Frontal cortex (tissue), 4 donors: ENCODE measurements at places on chromosomes 5 and 9.

DNA sequence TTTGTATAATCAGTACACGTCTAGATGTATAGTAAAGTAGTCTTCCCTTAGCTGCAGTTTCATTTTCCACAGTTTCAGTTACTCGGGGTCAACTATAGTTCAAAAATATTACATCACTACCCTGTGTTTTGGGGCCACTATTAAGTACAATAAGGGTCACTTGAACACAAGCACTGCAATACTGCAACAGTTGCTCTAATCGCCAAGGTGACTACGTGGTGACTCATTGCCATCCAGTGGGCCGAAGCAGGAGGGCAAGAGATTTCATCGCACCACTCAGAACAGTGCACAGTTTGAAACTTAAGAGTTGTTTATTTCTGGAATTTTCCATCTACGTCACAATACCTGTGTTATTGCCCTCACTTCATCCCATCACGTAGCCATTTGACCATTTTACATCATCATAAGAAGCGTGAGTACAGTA, at the start of gene ARL14EPL:
TSS of gene ARL14EPL (plus strand) at position 379 of the 424 bp plus-strand sequence. CDS start 18,994 bp downstream, outside the sequence.
- no peak for DNase-seq

- no peak for DNase-seq
These were observed 46.7 kb upstream of the CDKN2AIPNL start for GRCh38 chr5:134458234-134459009.

GRCh38 chr9:131735238-131736128, 4.4 kb downstream of the RAPGEF1 start:
- no peak for DNase-seq

GRCh38 chr5:24906689-24907088, 261.9 kb upstream of the CDH10 start:
- DNase-seq, result no peak

DNA sequence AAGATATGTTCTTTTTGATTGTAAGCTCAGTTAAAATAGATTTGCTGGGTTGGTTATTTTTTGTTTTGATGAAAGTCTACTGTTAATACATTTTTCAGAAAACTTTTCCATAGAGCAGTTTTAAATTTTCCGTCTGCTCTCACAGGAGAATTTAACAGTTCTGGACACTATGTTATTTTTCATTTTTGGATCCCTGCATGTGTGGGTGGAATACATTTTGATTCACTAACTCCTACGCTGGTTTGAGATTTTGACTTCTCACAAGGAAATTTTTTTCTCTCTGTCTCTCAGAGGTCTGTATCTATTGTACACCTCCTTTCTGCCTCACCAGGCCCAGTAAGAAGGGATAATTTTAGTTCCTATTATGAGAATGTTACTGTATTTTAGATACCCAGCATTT, 502.4 kb downstream of the CDH10 start:
- DNase-seq, result no peak

DNA sequence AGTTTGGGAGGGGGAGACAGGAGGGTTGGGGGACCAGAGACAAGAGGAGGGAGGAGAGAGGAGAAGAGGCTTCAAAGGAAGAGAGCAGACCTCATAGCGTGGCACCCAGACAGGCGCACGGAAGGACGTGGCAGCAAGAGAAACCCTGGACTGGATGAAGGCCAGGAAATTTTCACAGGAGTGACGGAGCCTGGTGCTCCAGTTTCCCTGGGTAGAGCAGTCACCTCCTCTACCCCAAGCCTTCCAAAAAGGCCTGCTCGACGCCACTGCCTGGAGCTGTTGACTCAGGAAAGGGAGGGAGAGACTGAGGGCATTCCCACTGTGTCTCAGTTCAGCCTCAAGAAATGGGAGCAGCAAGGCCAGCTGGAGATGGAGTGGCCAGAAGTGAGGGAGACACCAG, 19.3 kb downstream of the AK8 start:
- no peak for DNase-seq

- no peak for DNase-seq
These were observed 12.6 kb downstream of the QSOX2 start for GRCh38 chr9:136232969-136233368.

GRCh38 chr5:61307191-61307590, 24.9 kb upstream of the ZSWIM6 start:
- no peak for DNase-seq

DNA sequence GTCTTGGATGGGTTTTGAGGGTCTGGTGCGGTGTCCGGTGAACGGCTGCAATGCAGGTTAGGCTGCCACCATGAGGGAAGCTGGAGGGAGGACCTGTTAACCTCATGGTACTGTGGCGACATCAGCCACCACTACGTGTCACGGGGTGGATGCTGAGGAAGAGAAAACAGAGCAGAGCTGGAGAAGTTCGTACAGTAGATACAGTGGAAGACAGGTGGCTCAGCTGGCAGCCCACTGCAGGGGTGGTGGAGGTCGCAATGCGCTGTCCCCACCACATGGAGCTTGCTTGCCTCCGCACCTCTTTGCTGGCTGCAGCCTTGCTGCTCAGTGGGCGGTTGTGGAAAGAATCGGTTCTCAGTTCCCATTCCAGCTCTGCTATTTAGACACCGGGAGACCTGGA, 2.8 kb downstream of the DCANP1 start:
- no peak for DNase-seq

DNA sequence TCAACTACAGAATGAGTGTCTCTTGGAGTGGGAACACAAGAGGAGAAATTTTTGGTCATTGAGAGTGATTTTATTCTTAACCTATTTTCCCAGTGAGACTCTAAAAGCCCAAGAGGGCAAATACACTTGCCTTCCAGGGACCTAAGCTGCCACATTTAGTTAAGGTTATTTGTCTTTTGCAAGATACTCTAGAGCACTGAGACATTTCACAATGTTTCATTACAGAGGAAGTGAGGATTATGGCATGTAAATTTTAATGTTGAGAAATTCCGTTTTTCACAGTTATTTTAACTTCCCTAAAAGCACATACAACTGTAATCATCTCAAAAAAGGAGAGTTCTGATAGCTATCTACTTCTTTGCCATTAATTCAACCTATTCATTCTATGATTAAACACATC, 38.7 kb upstream of the RAB3C start:
- DNase-seq, result no peak

- DNase-seq, result peak; percentile 41
These were observed 3.4 kb upstream of the CCIN start for GRCh38 chr9:36165826-36166167.

GRCh38 chr5:146254223-146254622, 50.8 kb downstream of the RBM27 start:
- no peak for DNase-seq

- no peak for DNase-seq
These were observed 81.8 kb downstream of the ARRDC3 start for GRCh38 chr5:91301106-91301846.

DNA sequence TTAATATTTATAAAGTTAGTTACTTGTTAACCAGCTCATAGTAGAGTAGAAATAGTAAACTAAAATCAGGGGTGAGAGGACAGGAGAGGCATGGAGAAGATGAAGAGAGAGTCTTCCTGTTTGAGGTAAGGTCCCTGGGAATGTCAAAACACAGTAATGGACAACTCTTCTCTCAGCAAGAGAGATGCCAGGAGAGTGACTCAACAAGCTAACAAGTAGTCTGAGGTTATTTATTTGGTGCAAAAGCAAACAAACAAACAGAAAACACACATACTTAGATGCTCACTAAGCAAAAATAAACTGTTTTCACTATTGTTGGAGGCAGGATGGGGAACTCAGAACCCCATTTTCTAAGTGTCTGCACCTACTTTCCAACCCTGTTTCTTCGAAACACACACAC, 333.2 kb upstream of the RFX3 start:
- DNase-seq, result no peak

GRCh38 chr9:19924080-19924479, 135.2 kb upstream of the SLC24A2 start:
- DNase-seq, result no peak
